ENCODE measurements at places on chromosomes 4 and X. TPM values are rescaled to one million over a fixed set of nuclear protein-coding genes. Genes with fewer than 3 reads are reported as not detected.

IL1RAPL2 gene
- total RNA-seq: 0.11 TPM

NLRP2B gene
- total RNA-seq: 0.07 TPM

DNA sequence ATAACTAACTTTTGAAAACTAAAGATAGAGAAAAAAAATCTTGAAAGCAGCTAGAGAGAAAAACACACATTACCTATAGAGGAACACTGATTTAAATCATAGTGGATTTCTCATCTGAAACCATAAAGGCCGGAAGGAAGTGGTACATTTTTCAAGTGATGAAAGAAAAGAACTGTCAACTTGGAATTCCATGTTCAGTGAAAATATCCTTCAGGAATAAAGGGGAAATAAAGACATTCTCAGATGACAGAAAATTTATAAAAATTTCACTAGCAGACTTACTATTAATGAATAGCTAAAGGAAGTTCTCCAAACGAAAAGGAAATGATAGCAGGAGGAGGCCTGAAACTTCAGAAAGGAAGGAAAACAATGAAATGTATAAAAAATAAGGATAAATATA lies 7.6 kb upstream of the JADE3 start:
- DNase-seq: no peak

- DNase-seq: no peak
These were observed 106.8 kb downstream of the FAT4 start for GRCh38 chr4:125421547-125421946.

DNA sequence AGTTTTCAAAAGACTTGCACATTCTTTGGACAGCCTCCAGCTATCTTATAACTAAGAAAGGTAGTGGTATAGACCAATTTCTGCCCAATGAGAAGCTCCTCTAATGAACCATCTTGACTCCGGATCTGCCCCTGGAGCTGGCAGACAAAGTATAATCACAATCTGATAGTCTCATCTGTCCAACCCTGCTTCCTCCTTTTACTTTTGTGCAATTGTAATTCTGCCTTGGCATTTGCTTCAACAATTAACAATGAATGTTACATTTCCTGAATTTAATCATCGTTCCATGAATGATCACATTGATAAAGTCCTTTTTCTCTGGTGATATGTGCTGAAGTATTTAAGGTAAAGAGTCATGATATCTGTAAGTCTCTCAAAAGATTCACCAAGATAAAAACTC lies 27.8 kb downstream of the FRYL start:
- no peak for DNase-seq

GRCh38 chr4:153931804-153932203 lies 142.9 kb upstream of the SFRP2 start:
- DNase-seq: no peak

FGF2 gene
- total RNA-seq: 36.0 TPM

DNA sequence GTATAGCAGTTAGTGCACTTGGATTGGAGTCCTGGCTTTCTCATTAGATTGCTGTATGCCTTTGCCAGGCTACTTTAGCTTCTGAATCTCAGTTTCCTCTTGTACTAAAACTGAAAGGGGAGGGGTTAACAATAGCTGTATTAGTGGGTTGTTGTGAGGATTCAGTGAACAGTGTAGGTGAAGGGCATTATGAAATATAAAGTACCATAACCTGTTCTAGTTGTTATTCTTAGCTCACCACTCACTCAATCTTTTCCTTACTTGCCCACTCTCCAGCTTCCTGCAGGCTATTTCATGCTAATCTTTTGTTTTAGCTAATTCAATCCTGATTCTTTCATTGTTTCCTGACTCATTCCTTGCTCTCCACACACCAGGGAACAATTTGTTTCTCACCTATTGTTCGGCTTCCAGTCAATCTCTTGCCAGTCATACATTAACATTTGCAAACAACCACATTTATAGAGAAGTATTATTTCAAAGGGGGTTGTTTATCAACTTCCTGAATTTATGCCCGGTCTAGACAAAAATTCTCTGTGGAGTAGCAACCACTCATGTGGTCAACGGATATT lies 50.6 kb upstream of the EDA start:
- no peak for DNase-seq

DGAT2L6 gene
- not detected for total RNA-seq

USP17L5 gene
- not detected for total RNA-seq

CCSER1 gene
- 4.7 TPM for total RNA-seq

GRCh38 chr4:142566777-142567176 lies 279.3 kb downstream of the INPP4B start:
- no peak for DNase-seq

DNA sequence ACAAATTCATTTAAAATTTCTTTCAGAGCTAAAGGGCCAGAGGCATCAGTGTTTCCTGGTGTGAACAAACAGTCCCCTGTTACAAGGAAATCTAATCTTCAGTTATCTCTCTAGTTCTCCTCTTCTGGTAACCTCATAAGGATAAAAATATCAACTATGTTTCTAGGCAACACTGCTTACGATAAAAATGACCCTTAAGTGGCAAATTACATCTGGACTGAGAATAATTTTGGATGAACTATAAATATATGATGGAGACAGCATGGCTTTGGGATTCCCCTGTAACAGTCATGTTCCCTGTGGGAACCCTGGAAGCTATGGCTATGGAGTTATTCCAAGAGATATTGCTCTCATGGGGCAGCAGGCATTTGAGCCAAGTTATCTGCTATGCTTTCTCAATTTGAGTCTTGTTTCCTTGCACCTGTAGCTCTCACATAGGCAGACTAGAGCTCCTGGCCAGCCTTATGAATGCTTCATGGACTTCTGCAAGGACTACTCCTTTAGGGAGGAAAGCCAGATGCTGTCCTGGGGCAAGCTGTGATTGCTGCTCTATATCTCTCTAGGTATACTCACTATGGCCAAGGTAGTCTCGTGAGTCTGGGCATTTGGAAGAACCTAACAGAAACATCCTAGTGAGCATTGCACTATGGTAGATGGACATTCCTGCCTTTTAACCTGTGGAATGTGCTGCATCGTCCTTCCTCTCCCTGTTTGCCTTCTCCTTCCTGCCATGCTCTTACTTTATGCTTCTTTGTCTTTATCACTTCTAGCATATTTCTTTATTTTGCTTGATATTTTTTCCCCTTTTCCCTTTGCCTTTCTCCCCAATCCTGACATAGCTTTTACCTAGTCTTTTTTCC lies 14.2 kb downstream of the C4orf33 start:
- no peak for DNase-seq

DNA sequence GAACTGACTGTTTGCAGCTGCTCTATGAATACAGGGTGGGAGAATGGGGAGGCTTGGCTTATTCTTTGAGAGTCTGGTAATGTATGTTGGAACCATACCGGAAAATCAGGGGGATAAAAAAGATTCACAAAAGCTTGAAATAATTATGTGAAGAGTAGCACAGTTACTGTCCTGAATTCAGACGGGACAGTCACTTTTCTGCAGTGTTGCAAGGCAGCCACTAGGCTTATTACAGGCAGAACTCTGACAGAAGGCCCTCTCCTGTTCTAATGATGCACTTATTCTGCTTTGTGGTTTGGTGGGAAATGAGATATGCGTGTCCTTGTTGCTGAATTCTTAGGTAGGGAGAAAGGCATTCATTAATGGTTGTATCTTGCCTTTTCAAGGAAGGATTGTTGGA lies 37.2 kb downstream of the GUCY1B1 start:
- DNase-seq: no peak

- no peak for DNase-seq
These were observed 3.5 kb upstream of the CLNK start for GRCh38 chr4:10688022-10688421.

LRIT3 gene
- 0.35 TPM for total RNA-seq

DNA sequence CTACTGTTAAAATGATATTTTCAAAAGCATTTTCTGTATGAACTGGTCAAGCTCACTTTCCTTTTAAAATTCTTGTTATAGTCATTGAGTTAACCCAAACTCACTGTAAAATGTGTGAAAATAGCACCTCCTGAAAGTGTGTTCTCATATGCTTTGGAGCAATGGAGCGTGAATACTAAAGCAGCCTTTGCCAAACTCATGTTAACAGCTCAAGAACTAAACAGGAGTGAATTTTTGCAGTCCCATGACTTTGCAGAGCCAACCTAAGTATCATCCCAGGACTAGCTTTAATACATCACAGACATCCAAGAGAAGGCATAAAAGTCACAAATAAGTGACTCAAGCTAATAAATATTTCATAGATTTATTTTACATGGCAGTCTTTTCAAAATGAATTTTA lies 2.3 kb downstream of the AMMECR1 start:
- no peak for DNase-seq

ALB gene
- total RNA-seq: 3.2 TPM

- DNase-seq: no peak
These were observed at the start of gene EREG for GRCh38 chr4:74364652-74365491. Gene EREG (plus strand): TSS chr4:74365145. CDS start chr4:74365309, 164 bp downstream.

- no peak for DNase-seq
These were observed 128.9 kb downstream of the PRKX start for GRCh38 chrX:3584415-3584996.

TCEAL7 gene
- total RNA-seq: 12.9 TPM

RAB40AL gene
- not detected for total RNA-seq

- DNase-seq: no peak
These were observed 75.3 kb downstream of the RAPGEF2 start for GRCh38 chr4:159178151-159178546.

SOWAHB gene
- not detected for total RNA-seq

DNA sequence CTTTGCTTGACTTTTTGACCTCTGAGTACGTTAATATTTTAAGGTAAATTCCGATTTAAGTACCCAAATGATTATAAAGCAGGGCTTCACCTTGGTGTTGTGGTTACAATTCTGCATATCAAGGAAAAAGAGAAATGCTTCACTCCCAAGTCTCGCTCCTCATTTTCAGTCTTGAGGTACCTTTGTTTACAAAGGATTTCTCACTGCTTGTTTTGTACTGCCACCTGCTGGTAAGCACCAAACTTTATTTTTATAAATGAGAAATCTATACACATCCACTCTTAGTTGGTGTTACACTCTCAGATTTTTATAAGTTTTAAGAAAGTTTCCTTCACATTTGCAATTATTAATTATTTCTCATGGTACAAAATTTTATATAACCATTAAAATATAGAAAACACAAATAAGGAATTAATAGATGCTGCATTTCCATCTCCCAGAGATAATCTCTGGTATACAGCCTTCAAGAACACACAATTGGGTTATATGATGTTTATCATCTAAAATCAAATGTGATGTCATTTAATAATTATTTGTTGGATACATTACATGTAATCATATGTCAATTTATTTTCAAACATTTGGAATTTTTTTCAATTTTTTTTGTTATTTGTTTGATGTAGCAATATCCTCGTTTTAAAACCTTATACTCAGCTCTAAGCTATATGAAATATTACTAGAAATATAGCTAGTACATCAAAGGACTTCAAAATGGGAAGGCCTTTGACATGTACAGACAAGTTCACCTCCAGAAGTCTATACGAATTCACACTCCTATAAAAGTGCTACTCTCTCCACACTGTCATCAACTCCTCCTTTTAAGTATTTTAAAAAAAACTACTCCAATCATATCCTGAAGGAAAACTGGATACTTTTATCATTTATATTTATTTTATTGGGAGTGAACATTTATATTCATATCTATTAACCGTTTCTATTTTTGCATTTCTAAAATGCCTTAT lies 179.9 kb downstream of the KCNIP4 start:
- no peak for DNase-seq

DNA sequence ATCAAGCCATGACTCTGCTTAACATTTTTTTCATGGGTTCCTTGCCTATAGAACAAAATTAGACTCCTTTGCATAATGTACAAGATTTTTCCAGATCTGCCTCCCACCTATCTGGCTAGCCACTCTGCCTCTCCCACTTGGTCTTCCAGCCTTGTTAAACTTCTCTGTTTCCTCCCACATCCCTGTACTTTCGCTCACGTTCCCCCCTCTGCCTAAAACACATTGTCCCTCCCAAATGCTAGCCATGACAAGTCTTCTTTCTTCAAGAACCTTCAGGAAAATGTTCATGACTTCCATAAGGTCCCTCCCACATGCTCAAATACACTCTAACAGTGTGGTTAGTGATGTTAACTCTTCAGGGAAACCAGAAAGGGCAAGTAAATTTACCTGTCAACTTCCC lies 214.6 kb downstream of the ADGRA3 start:
- DNase-seq: no peak

GRCh38 chr4:46211406-46211805 lies 87.6 kb upstream of the GABRG1 start:
- DNase-seq: no peak

DNA sequence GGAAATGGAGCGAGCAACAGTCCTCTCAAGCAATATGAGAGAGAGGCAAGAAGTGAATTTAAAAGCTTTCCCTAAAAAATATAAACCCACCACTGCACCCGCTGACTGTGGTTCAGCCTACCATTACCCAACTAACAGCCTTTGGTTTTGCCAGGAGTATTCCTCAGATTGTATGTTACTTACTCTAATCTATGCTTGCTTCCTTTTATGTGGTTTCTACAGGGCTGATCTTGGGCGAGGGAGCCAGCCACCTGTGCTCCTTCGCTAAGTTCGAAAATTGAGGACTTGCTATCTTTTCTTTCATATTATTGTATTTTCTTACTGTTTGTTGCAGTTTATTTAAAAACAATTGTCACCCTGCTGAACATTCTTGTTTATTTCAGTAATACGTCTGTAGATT lies 101.1 kb downstream of the DDX53 start:
- DNase-seq: no peak

- DNase-seq: no peak
These were observed 23.0 kb upstream of the UBA6 start for GRCh38 chr4:67723949-67724348.

GSX2 gene
- total RNA-seq: not detected

MORF4L2 gene
- 682 TPM for total RNA-seq

PPBP gene
- 0.53 TPM for total RNA-seq

DNA sequence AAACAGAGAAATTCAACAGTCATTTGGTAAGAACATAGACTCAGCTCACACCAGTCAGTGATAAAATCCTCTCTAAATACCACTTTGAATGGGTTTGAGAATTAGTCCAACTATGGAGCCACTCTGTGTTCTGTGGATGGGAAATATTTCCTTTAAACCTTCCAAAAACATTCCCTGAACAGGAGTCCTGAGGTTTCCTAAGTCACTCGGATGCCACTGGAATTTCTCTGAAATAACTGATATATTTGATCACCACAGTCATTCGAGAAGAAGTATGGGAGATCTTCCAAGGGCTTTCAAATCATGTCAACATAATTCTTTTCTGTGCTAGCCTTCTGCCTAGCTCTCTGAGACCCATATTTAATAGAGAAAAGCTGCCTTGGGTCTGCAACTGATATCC lies 958.6 kb downstream of the STIM2 start:
- no peak for DNase-seq

- no peak for DNase-seq
These were observed 93.4 kb downstream of the SPCS3 start for GRCh38 chr4:176413171-176413570.

- no peak for DNase-seq
These were observed 12.2 kb upstream of the NUP54 start for GRCh38 chr4:76160355-76160754.

DNA sequence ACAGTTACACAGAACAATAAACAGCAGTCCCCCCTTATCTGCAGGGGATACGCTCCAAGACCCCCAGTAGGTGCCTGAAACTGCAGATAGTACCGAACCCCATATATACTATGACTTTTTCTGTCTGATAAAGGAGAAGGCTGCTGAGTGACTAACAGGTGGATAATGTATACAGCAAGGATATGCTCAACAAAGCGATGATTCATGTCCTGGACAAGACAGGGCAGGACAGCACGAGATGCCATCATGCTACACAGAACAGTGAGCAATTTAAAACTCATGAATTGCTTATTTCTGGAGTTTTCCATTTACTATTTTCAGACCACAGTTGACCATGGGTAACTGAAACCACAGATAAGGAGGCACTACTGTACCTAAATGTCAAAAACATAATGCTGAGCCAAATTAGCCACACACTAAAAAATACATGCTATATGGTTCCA lies 76.1 kb downstream of the MANBA start:
- DNase-seq: no peak

SYP gene
- total RNA-seq: 0.69 TPM

TEC gene
- total RNA-seq: 4.0 TPM
